Stimulated activated CD4-positive, alpha-beta T cell treated with anti-CD3 and anti-CD28 coated beads, Interleukin-1b, Interleukin-23, amount 100 ng/mL, for 4 hours (primary cell): ENCODE measurements at places on chromosomes 1 and 21.

- DNase-seq: no peak
Measured at GRCh38 chr1:211024901-211025300, 109.0 kb downstream of the KCNH1 start.

- no peak for DNase-seq
Measured at GRCh38 chr21:14926186-14926585, 138.6 kb downstream of the NRIP1 start.

- no peak for DNase-seq
Measured at GRCh38 chr1:31111290-31111951, 45.9 kb upstream of the PUM1 start.

DNA sequence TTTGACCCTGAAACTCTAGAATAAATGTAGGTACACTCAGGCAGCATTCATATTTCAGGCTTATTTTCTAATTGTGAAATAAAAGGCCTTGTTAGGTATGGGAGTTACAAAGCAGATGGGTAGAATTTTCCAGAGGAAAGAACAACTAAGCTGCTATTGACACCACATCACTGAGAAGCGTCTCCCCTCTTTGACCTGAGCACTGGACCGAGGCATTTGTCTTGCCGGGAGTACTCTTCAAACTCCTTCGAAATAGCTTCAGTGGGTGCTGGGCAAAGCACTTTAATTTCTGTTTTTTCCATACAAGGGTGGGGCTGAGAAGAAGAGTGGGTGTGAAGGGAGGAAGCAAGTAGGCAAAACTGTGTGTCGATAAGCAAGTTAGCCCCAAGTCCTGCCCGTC is 36.4 kb downstream of the ABCA4 start:
- DNase-seq: no peak

DNA sequence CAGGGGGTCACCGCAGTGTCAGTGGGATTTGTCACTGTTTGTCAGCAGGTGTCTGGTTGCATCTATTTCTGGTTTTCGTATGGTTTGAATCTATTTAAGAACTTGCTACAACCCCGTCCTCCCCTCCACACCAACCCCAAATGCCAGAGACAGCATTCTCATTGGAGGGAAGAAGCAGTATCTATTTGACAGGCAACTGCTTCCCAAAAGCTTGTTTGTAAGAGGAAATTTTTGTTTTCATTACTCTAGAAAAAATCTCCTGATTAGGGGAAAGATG is 54.4 kb downstream of the NR5A2 start:
- no peak for DNase-seq

DNA sequence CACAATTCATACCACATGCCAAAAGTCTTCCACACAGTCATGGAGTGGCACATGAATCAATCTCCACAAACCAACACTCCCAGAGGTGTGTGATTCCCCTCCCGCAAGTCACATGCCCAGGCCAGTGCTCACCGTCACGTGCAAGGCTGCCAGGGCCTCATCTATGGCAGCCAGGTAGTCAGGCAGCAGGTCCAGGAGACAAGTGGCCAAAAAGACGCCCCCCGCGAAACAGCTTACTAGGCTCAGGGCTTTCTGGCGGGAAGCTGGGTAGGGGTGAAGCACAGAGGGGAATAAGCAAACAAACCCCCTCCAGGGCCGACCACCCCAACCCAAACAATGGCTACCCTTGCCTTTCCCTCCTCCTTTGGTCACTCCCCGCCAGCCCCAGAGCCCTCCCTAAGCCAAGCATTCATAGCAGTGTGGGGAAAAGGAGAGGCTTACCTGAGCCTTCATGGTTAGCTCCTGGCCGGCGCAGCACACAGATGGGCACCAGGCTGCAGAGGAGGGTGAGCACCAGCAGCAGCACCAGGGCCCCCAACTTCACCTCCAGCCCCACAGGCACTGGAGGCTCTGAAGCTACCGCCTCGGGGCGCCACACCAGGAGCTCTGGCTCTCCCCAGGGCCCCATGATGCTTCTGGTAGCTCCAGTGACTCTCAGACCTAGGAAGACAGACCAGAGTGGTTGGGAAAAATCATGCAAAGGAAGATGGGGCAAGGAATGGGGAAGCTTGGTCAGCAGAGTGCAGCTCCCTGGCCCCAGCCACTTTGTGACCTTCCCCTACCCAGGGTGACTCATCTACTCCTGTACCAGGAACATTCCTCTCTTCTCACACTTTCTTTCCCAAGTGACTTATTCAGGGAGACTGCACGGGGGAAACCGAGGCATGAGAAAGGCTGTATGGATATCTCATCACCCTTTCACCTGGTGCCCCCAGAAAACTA is 978 bp downstream of the SLC39A1 start:
- DNase-seq: no peak

DNA sequence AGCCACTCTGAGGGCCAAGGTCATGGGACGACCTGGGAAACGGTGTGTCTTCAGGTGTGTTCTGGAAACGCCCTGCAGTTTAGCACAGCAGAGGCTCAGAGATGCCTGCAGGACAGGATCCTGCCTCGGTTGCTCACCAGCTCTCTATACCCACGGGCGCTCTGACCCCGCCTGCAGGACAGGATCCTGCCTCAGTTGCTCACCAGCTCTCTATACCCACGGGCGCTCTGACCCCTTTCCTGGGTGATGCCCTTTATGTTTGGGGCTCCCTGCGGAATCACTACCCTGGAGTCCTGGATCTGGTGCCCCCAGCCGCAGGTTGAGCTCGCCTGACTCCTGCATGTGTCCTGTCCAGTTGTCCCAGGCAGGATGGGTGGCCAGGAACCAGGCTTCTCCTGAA is 32.5 kb downstream of the TFF3 start:
- DNase-seq: no peak

DNA sequence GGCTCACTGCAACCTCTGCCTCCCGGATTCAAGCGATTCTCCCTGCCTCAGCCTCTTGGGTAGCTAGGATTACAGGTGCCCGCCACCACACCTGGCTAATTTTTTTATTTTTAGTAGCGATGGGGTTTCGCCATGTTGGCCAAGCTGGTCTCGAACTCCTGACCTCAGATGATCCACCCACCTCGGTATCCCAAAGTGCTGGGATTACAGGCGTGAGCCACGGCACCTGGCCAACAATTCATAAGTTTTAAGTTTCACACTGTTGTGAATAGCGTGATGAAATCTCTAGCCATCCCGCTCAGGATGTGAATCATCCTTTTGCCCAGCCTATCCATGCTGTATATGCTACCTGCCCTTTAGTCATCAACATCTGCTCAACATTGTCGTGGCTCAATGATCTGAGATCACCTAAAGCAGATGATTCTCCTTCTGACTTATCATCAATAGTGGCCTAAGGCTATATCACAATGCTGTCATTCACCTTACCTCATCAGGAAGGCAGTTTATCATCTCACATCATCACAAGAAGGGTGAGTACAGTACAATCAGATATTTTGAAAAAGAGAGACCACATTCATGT is 2.6 kb downstream of the PFDN2 start:
- no peak for DNase-seq

GRCh38 chr1:209569455-209570207 is 13.9 kb upstream of the CAMK1G start:
- peak; percentile 70 for DNase-seq

- no peak for DNase-seq
Measured at GRCh38 chr1:171127501-171127900, 36.8 kb downstream of the FMO3 start.

DNA sequence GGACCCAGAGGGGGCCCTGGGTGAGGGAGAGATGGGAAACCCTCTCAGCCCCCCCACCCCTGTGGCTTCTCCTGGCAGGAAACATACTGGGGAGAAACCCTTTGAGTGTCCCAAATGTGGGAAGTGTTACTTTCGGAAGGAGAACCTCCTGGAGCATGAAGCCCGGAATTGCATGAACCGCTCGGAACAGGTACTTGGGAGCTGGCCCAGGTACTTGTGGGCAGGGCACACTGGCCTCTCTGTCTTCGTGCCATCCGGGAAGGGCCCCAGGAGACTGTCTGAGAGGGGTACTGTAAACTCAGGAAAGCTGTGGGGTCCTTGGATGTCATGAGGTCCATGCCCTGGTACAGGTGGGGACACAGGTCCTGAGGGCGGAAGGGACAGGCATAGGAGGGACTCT is 6.0 kb downstream of the ZBTB48 start:
- no peak for DNase-seq

DNA sequence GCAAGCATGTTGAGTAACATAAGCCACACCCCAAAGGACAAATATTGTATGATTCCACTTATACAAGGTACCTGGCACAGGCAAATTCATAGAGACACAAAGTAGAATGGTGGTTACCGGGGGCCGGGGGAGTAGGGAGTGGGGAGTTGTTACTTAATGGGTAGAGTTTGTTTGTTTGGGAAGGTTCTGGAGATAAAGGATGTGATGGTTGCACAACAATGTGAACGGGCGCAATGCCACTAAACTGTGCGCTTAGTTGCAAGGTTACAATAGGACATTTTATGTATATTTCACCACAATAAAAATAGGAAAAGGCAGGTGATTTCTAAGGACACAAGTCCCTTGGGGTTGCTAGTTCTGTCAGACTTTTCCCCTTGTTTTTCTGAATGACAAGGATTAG is 516.6 kb downstream of the KIF26B start:
- no peak for DNase-seq

DNA sequence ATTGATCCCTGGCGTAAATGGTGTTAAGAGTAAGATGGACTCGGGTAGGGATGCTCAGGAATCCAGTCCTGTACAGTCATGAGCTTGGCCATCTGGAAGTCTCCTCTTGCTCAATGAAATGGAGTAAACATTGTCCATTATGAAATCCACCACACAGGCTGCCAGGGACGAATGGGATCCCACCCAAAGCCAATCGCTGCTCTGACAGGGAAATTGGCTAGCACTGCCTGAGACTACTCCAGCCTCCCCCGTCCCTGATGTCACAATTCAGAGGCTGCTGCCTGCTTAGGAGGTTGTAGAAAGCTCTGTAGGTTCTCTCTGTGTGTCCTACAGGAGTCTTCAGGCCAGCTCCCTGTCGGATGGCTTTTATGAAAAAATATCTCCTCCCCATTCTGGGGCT is at the start of gene HSD11B1:
TSS of gene HSD11B1 (plus strand) at position 263 of the 400 bp plus-strand sequence. CDS start at position 360, 97 bp downstream.
- DNase-seq: no peak

DNA sequence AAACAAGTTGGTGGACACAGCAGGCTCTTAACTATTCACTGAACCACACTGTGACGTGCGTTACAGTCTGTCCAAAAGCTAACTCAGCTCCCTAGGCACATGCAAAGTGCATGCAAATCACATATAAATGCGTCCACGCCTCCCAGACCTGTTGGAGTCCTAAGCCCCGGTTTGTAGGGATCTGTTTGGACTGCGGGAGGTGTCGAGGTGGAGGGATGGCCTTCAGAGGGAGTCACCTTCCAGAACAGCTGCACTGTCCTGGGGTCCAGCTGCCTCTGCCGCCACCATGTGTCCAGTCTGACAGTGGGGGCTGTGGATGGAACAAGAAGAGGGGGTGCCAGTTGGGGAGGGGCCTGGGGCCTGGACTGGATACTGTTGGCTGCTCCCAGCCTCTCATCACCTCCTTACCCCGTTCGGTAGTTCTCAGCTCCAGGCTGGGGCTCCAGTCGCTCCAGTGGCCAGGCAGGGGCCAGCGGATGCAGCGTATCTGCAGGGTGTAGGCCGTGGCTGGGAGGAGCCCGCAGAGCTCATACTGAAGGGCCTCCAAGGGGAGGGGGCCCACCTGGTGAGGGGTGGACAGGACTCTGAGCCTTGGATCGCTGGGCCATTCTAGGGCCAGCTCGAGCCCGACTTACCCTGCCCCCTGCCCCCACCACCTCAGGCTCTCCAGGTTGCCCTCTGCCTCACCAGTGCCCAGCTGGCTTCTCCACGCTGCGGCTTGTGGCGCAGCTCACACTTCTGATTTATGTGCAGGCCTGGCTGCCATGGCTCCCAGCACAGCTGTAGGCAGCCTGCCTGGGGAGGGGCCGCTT is 7.9 kb upstream of the MRPS15 start:
- no peak for DNase-seq

GRCh38 chr1:60899464-60899863 is 182.9 kb upstream of the NFIA start:
- DNase-seq: no peak

GRCh38 chr1:53733975-53734649 is 4.9 kb downstream of the GLIS1 start:
- no peak for DNase-seq

GRCh38 chr1:14715802-14716201 is 117.3 kb downstream of the KAZN start:
- no peak for DNase-seq

DNA sequence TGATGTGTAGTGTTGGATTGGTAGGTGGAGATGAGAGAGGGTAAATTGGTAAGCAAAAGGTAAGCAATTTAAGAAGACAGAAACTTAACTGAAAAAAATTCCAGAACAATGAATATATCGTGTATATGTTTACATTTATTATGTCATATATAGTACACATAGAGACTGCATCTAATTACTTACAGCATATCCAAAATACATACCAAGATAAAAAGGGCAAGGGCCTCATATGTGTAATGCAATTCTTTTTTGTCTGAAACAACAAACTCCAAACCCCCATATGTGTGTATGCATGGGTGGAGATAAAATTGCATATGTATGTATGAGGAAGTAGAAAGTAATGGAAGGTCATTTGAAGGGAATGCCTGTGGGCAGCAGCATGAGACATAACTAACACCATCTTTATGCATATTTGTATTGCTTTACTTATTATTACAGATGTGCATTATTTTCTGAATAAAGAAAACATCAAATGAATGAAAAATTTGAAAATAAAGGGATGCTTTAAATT is 4.3 kb downstream of the KRTAP20-3 start:
- no peak for DNase-seq

GRCh38 chr1:45429561-45430159 is 61.3 kb downstream of the TESK2 start:
- no peak for DNase-seq

- DNase-seq: no peak
Measured at GRCh38 chr1:85599076-85599491, 18.5 kb downstream of the CCN1 start.

DNA sequence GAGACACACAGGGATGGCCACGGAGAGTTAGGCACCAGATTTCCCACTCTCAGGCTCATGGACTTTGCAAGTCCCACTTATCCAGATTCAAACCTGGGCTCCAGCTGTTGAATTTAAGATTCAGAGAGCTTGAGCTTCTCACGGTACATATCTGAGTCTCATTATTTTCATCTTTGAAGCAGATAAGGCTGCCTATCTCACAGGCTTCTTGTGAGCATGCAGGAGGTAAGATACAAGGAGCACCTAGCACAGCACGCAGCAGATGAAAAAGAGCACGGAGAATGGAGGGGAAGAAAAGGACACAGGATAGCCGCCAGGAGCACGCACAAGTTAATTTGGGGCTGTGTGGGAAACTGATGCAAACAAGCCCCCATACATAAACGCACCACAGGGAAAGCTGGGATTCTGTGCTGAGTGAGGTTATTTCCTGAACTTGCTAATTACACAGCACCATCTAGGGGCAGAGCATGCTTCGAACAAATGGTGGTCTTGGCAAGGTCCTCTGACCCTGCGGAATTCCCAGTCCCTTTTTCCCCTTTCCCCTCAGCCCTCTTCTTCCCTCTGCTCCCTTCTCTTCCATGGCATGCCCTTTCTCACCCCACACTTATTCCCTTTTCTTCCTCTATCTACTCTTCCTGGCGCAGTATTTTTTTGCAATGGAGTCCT is 134.7 kb upstream of the VANGL1 start:
- no peak for DNase-seq

DNA sequence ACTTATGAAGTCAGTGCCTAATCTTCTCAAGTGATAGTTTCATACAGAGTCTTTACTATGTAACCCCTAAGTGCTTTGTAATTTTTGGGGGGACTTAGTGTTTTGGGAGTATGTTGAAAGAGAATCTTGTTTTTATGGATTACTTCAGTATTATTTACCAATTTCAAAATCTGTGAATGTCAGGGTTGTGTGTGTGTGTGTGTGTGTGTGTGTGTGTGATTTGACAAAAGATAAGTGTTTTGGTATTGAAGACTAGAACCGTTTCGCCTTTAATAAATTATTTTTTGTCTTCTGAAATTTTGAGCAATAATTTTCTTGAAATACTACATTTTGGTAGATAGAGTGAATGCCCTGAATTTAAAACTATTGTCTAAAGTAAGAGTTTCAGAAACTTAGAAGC is 5.8 kb downstream of the MAGI3 start:
- no peak for DNase-seq
